ENCODE measurements at places on chromosomes 7 and 10.

GRCh38 chr7:127692200-127692599, 40.2 kb downstream of the SND1 start:
- no peak for DNase-seq

GRCh38 chr7:155316427-155317113, 18.9 kb downstream of the INSIG1 start:
- peak; percentile 11 for DNase-seq

GRCh38 chr10:43252166-43252782, 14.6 kb downstream of the RASGEF1A start:
- no peak for DNase-seq

- DNase-seq = no peak
Observed at GRCh38 chr10:43855667-43856210, 207.1 kb upstream of the ZNF32 start.

GRCh38 chr7:133201470-133201869, 51.4 kb upstream of the EXOC4 start:
- no peak for DNase-seq

- DNase-seq = no peak
Observed at GRCh38 chr10:90999512-91000172, 78.8 kb upstream of the ANKRD1 start.
